ENCODE measurements at places on chromosomes 6 and 20. TPM values are rescaled to one million over a fixed set of nuclear protein-coding genes. Genes with fewer than 3 reads are reported as not detected.

ANGPT4 gene
- total RNA-seq: not detected

CYP24A1 gene
- total RNA-seq: not detected

SRMS gene
- not detected for total RNA-seq

AKAP12 gene
- 5.3 TPM for total RNA-seq

C6orf52 gene
- 2.2 TPM for total RNA-seq

HSD17B8 gene
- 4.5 TPM for total RNA-seq

EDN1 gene
- total RNA-seq: 39.7 TPM

PEX3 gene
- total RNA-seq: 19.7 TPM

LHFPL5 gene
- total RNA-seq: not detected

DNA sequence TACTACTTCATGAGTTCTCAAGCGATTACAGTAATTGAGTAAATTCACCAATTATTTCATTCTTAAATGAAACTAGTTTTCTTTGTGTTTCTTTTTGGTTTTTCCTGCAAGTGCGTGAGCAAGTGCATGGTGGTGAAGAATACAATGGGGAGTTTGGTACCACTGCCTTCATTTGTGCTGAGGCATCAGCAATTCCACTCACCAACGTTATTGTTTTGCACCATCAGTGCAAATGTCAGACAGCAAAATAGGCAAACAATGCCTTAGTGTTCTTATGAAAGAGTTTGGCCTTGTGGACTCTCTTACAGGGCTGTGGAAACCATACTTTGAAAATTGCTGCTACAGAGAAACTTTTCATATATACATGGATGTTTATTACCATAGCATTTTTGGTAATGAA, 8.2 kb downstream of the CDH26 start:
- no peak for DNase-seq

GRCh38 chr20:6848041-6848440, 80.6 kb downstream of the BMP2 start:
- no peak for DNase-seq

- DNase-seq: no peak
Observed at GRCh38 chr6:148325316-148326068, 17.1 kb upstream of the SASH1 start.

GRCh38 chr6:43070028-43070632, 6.0 kb upstream of the PTK7 start:
- peak; percentile 51 for DNase-seq

- no peak for DNase-seq
Observed at GRCh38 chr20:13202565-13202964, 18.5 kb upstream of the ISM1 start.

DNA sequence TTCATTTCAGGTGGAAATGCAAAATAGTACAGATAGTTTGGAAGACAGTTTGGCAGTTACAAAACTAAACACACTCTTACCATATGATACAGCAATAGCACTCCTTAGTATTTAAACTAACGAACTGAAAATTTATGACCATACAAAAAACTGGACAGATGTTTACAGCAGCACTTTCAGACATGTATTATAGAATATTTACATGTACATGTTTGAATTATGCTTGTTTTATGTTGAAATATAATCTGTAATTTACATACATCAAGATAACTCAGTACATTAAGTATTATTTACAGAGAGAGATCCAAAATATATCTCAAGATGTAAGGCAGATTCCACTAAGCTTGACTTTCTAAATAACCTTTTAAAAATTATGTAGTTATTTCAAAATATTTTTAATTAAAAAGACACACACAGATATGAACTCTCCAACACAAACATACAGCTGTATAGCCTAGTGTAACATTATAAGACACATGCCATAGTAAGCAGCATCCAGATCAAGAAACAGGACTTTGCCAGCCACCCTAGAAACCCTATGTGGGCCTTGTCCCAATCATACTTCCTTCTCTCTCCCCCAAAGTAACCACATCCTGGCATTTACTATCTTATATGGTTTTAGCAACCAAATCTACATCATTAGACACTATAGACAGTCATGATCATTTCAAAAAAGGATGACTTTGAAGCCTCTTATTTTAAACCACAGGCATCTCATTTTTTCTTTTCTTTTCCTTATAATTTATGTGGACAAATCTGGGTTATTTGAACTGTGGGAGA, 82.2 kb downstream of the MAN1A1 start:
- no peak for DNase-seq

DNA sequence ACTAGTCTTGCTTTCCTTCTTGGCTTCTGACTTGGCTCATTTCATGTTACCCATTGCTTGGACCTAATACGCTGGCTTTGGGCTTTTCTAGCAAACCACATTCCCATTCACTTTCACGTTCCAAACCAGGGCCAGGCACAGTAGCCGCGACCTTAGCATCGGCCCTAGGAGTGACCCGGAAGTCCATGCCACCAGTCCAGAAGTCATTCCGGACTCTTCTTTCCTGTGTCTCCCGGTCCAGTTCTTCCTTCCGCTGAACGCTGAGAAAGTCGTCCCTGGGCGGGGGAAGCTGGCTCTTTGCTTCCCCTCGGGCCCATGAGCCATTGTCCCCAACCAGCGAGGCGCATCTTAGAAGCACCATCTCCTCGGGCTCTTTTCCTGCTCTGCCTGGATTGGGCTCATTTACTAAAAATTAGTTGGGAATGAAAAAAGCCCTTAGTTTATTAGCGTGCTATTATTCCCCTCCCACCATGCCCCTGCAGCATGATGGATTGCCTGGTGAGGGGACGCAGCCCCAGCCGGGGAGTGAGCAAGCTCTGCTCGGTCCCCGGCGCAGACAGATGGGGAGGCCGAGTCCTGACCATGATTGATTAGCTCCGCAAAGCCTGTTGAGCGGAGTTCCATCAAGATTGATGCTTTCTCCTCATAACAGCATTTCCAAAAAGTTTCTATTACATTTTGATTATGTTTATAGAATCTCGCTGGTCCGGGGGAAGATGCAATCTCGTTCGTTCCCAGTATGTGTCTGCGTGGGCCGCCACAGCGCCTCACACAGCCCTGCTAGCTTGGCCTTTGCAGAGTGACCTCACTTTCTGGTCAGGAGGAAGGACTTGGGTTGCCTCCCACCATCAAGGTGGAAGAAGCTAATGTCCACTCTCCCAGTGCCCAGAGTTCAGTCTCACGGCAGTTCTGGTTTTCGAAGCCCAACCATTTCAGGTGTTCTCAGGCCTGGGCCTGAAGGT, 115.1 kb upstream of the TOP1 start:
- DNase-seq: no peak

- DNase-seq: peak; percentile 27
Observed at GRCh38 chr20:21301940-21302663, 1.0 kb upstream of the XRN2 start.

GRCh38 chr6:44185953-44186634, 27.5 kb downstream of the CAPN11 start:
- no peak for DNase-seq

DNA sequence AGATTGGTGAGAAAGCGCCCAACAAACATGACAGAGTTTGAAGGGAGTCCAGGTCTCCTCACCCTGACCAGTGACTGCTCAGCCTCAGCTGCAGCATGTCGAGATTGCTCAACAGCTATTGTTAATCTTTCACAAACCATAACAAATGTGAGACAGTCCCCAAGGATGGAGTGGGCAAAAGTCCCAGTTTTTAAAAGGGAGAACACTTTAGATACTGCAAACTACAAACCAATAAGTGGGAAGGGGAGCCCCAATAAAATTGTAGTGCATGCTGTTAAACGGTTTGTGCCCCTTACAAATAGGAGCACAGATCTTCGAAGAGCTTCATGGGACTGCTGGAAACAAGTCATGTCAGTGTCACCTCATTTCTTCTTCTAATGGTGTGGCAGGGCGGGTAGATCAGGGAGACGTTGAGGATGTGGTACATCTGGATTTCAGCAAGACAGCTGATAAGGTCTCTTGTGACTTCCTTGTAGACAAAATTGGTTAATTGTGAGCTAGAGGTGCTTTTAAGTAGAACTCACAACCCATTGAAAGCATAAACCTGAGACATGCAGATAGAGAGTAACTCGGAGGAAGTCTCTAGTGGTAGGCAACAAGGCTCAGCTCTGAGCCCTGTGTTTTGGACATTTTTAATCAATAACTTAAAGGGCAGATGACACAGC, 134.0 kb upstream of the ARMC2 start:
- DNase-seq: no peak

DNA sequence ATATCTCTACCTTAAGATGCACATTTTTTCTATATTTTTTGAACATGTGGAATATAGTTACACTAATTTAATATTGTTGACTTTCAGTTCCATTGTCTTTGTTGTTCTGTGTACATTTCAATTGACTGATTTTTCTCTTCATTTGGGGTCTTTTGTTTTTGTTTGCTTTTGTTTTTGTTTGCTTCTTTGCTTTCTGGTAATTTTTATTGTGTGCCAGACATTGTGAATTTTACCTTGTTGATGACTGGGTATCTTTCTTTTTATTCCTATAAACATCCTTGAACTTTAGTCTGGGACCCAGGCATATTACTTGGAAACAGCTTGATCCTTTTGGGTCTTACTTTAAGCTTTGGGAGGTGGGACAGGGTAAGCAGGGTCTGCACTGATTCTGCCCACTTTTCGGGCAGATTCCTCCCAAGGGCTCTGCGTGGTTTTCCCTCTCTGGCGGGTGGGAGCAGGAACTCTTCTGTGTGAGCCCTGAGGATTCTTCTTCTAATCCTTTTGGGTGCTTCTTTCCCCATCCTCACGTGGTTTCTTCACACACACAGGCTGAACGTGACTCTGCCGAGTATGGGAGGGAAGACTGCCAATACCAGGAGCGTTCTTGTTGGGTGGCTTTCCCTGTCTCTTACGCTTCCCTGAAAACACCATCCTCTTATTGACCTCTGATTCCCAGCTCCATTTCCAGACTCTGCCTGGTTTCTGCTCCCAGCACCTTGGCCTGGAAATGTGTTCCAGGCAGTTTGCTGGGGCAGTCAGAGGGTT, 200.5 kb downstream of the ARID1B start:
- no peak for DNase-seq

DNA sequence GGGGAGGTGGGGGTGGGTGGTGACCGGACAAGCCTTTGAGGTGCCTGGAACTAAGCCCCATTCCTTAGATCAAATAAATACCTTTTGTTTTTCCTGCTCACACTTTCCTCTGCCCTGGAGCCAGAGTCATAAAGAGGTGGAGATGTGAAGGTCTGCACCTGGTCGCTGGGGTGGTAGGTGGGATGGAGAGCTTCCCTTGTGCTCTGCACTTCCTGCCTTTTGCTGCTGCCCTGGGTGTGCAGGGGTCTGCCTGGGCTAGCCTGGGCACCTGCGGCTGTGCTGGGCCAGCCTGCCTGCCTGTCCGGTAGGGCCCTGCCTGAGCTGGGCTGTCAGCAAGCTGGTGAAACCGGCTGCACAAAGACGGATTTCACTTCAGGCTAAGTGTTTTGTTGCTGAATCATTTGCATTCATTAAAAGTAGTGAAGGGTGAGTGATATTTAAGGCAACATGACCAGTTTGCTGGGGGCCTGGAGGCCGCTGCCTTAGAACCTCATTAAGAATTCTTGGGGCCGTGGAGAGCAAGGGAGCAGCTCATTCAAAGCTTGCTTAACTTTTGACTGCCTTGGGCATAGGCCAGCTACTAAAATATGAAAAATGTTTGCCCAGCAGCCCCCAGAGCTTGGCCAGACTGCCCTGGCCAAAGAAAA, 20.5 kb downstream of the PTK7 start:
- DNase-seq: no peak

- DNase-seq: no peak
Observed at GRCh38 chr6:30480536-30481156, 8.7 kb upstream of the HLA-E start.

- no peak for DNase-seq
Observed at GRCh38 chr6:7188492-7188891, 80.7 kb downstream of the RREB1 start.

DNA sequence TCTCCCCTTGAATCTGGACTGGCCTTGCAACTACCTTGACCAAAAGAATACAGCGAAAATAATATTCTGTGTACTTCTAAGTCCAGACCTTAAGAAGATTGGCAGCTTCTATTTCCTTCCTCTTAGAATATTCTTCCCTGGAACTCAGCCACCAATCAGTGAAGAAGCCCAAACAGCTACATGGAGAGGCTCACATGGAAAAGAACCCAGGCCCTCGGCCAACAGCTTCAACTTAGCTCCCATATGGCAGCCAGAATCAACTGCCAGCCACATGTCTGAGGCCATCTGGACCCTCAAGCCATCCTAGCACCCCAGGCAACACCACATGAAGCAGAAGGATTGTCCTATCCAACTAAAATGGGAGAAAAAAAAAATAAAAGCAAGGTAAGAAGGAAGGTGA, 178.8 kb downstream of the IBTK start:
- no peak for DNase-seq

GRCh38 chr6:148800536-148800935, 53.7 kb downstream of the UST start:
- DNase-seq: no peak

- DNase-seq: no peak
Observed at GRCh38 chr6:40476673-40477072, 110.5 kb downstream of the LRFN2 start.

GRCh38 chr6:13593103-13593502, 18.7 kb downstream of the SIRT5 start:
- no peak for DNase-seq

GRCh38 chr6:35311390-35312075, 13.9 kb downstream of the DEF6 start:
- DNase-seq: no peak

DNA sequence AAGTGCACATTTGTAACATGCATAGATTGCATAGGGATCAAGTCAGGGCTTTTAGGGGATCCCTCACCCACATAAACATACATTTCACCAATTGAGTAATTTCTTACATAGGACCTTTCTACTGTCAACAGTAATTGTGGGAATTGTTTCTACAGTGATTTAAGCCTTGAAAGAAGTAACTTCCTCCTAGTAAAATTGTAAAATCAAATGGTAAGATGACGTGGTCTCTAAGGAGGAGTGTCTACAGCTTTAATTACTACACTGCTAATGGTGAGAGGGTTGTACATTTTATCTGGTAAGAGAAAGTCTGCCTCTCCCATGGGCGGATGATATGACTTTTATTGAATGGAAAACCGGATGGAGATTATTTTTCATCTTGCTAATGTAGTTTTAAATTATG, 98.0 kb downstream of the RPP40 start:
- DNase-seq: no peak

GRCh38 chr6:51045548-51045947, 226.9 kb downstream of the TFAP2B start:
- no peak for DNase-seq

GRCh38 chr20:48281501-48281900, 496.2 kb upstream of the SULF2 start:
- DNase-seq: no peak

Data from SJSA1 (cell line).